AG04449 (cell line): ENCODE measurements at places on chromosomes 7 and 10.

- no peak for DNase-seq
Measured at GRCh38 chr10:92688927-92689662, 660 bp upstream of the HHEX start.

DNA sequence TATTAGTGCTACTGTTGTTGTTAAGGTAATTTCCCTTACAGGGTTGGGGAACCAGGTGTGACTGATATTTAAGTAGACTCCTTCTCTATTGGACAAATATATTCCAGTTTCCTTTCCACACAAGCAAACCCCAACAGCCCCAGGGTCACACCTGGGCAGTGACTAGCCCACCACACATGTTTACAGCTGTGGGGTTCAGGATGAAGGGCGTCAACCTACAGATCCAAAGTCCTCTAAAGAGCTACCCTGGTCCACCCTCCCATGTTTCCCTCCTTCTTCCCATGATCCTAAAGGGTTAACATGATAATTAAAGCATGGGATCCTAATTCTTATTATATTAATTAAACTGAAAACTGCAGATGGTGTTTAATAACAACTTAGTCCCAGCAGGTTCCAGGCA, 701.5 kb downstream of the GRID1 start:
- no peak for DNase-seq

- no peak for DNase-seq
Measured at GRCh38 chr10:85578860-85579259, 787.7 kb downstream of the GRID1 start.

DNA sequence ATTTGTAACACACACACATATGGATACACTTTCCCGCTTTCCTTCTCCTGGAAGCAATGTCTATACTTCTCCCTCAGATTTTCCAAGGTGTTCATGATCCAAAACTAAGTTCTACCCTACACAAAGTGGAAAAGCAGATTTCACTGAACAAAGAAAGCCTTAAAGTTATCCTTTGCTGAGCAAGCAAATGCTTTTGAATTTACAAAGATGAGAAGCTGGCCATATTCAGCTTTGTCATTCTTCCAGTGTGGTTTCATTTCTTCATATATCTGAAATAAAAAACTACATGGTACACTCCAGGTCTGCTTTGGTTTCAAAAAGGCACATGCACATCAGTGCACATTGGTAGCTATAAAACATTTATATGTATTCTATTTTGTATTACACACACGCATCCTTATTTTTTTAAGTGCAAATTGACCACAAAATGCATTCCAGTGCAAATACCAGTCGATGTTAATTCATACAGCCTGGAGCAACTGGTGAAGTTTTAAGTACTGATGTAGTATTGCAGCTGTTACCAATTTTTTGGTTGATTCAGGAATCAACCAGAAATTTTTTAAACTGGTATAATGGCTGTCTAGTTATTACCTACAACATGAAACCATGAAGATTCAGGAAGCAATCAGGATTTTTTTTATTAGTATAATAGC, 65.5 kb upstream of the SRPK2 start:
- peak; percentile 88 for DNase-seq

DNA sequence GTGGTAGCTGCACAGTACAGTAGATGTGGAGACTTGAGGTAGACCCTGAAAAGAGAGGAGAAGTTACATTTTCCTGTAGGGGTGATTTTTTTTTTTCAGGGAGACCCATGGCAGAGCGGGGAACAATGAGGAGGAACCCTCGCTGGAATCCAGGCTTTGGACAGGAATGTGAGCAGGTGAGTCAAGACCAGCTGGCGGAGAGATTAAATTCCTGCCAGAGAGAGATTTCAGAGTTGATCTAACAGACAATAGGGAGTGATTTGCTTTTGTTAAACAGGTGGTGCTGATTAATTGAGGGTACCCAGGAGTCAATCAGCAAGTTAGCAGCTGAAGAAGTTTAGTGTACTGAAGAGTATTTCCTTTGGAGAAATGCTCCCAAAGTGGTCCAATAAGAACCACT, 41.6 kb upstream of the MINDY3 start:
- DNase-seq: no peak

DNA sequence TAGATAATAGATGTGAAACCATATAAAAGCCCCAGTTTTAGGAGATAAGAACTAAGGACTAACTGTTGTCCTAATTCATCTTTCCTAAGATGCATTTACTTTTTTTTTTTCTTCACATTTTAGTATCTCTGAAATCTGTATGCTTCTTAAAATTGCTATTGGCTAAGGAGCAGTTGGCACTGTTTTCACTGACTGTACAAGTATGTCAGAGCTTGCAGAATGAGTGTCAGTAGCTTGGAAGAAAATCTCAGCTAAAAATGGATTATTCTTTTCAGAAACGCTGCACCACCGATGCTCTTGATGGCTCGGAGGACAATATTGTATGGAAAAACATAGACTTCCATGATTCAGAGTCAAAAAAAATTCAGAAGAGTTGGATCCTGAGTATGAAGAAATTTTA, 91.1 kb upstream of the DNAJB12 start:
- DNase-seq: no peak

DNA sequence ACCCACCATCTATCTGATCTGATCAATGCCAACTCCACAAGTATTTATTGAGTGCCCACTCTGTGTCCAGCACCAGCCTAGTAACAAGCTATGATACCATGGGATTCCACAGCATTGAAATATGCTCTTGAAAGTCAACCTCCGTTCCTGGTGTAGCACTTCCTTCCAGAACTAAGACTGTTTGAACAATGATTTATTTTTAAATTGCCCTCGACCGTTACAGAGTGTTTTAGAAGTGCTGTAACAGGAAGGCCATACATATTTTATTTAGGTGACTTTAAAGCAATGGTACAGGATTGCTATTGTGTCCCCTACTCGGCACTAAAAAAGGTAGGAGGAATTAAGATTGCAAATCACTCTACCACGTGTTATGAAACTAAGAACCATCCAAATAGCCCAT, 225.6 kb downstream of the TEX36 start:
- DNase-seq: no peak

DNA sequence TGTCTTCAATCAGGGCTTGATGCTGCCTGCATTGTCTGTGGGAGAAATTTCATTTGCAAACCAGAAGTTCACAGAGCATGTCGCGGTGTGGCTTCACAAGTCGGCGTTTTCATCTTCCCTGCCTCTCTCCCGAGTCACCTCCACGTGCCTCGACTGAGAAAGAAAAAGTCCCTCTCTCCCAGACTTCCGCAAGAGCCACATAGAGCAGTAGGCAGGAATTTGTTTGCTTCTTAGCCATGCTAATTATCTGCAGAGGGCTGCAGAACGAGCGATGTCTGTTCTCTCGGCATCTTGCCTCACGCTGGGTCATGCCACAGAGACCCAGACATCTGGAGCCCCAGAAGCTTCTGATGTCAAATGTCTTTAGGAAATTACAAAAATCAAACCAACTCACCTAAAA, 272.2 kb downstream of the TCF7L2 start:
- DNase-seq: no peak

DNA sequence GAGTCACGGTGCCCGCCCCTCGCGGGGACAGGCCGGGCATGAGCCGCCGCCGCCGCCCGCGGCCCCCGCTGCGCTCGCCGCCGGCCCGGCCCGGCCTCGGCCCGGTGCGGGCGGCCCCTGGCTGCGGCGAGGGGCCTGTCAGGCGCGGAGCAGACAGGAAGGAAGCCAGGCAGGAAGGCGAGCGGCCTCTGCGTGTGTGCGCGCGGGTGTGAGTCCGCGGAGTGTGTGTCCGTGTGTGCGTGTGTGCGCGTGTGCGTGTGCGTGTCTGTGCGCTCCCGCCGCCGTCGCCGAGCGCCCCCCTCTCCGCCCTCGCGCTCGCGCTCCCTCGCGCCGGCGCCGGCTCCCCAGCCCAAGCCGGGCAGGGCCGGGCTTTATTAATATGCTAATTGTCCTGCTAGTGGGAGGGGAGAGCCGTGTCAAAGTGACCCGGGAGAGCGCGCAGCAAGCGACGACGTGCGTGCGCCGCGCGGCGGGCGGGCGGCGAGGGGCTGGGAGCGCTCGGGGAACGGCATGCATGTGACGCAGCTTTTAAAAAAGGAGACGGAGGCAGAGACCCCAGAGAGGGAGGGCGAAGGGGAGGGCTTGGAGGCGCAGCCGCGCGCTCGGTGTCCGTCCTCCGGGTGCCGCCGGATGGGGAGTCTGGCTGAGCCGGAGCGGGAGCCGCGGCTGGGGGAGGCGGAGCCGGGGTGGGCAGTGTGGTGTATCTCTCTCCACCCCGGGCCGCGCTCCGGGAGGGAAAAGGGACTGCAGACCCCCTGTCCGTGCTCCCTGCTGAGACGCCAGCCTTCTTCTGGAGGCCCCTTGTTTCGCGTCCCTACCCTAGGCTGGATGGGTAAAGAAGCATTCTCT, at the start of gene LDB1:
TSS of gene LDB1 (minus strand) at position 227 of the 849 bp plus-strand sequence. CDS start 258 bp downstream, outside the sequence.
- no peak for DNase-seq

DNA sequence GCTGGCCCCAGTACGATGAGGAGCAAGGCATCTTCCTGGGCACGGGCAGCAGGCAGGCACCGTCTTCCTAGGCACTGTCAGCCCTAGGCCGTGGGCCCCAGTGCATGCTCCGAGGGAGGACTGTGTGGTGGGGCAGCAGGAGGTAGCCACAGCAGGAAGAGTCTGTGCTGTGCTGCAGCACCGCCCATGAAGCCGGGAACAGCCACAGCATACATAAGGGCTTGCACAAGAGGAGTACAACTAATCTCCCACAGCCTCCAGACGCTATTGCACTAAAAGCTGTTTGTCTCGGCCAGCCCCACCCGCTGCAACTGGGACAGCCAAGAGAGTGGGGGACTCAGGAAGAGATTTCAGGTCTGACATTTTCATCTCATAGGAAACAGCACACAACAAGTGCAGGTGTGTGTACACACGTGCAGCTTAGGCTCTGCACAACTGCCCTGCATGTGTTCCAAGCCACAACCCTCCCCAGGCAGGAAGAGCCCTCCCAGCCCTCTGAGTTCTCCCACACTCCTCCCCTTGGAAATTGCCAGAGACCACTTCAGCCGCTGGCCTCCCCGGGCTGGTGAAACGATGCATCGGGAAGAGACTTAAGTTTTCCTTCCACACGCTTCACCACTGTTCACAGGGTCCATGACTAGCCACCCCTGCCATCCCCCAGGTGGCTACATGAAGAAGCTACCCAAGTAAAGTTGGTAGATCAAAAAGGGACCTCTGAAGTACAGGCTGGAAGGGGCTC, 88.1 kb upstream of the DDC start:
- DNase-seq: no peak

- no peak for DNase-seq
Measured at GRCh38 chr10:106925191-106925590, 239.3 kb downstream of the SORCS1 start.

DNA sequence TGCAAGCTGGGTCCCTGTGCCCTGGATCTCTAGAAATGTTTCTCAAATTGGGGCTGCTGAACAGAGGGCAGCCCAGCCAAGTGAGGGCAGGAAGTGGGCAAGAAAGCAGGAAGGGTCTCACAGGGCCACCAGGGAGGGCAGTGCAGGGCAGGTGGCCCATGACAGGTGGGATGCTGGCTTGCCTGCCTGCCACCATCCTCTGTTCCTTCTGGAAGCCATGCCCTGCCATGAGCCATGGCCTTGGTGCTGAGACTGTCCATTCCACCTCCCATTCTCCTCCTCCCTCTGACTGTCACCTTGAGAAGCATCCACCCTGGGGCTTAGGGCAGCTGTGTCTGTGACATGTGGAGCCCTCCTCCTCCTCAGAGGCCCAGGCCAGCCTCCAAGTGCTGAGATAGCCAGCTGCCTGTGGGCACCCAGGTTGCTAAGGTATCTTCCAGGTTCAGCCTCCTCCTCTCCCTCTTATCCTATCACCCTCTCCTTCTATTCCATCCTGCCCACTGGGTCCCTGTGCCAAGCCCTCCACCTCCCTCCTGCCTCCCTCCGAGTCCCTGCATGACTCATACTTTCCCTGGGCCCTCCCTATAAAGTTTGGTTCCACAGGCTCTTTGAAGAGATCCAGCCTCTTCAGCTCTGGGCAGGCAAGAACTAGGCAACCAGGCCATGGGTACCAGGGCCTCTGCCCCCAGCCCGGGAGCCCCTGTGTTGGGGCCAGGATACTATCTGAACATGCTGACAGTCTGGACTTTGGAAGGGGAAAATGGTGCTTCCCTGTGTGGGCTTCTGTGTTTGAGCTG, 1.3 kb downstream of the VSIR start:
- no peak for DNase-seq

GRCh38 chr7:120724448-120724847, 133.5 kb downstream of the TSPAN12 start:
- DNase-seq: no peak

DNA sequence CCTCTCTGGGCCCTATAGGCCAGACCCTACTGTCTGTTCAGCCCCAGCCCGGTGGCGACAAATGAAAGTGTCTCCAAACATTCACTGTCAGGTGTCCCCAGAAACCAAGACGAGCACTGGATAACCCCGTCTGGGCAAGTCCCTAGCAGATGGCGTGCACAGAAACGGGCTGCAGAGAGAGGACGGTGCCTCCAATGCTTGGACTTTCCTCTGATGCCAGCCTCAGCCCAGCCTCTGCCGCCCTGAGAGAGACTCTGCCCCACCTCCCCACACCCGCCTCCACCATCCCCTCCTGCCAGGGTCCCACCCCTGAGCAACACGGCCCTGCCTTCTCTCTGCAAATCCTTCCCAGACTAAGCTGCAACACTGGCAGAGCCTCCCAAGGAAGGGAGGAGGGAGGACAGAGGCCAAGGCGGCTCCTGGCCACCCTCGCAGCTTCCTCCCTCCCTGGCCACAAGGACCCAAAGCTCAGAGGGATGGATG, 7.4 kb upstream of the LFNG start:
- no peak for DNase-seq

DNA sequence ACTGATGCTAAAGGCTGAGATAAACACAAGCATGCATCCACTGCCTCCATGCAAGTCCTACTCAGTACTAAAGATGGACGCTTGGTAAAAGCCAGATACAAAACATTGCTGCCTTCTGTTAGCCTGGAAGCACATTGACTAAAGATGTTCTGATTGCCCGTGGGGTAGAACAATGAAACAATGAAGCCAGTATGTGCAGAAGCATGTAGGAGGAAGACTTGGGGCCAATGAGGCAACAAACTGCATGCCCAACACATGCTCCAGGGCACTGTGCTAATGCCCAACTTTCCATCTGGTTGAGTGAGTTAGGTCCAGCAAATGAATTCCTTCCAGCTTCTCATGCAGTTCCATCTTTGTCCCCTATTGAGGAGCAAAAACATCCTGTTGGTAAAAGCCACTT, 1245.5 kb downstream of the GATA3 start:
- DNase-seq: no peak

- no peak for DNase-seq
Measured at GRCh38 chr10:102826148-102826796, 10.9 kb downstream of the CYP17A1 start.

GRCh38 chr7:17304926-17305325, 6.5 kb downstream of the AHR start:
- DNase-seq: peak; percentile 37
